ENCODE measurements at places on chromosomes 13 and 19. TPM values are rescaled to one million over a fixed set of nuclear protein-coding genes. Genes with fewer than 3 reads are reported as not detected.

GRCh38 chr13:68124437-68125086, 894.4 kb upstream of the PCDH9 start:
- DNase-seq: no peak

GRCh38 chr13:91017669-91018053, 329.8 kb upstream of the MIR17HG start:
- DNase-seq: no peak

GRCh38 chr19:45643927-45644771, 5.0 kb upstream of the EML2 start:
- DNase-seq: no peak

GRCh38 chr13:45267215-45267614, 66.4 kb upstream of the KCTD4 start:
- no peak for DNase-seq

ZNF667 gene
- 2.1 TPM for total RNA-seq

- DNase-seq: no peak
Measured at GRCh38 chr13:43730642-43731041, 56.1 kb downstream of the ENOX1 start.

GRCh38 chr19:41219924-41220567, 1.0 kb downstream of the AXL start:
- DNase-seq: no peak

- no peak for DNase-seq
Measured at GRCh38 chr19:41528106-41528505, 47.9 kb upstream of the CEACAM21 start.

LGI4 gene
- total RNA-seq: 32.0 TPM

DNA sequence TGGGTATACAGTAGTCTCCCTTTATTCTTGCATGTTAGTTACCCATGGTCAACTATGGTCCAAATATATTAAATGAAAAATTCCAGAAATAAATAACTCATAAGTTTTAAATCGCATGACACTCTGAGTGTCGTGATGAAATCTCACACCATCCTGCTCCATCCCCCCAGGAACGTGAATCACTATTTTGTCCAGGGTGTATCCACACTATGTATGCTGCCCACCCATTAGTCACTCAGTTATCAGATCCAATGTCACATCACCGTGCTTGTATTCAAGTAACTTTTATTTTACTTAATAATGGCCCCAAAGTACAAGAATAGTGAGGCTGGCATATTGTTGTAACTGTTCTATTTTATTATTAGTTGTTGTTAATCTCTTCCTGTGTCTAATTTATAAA, 115.8 kb upstream of the SERP2 start:
- no peak for DNase-seq

- no peak for DNase-seq
Measured at GRCh38 chr19:7631577-7631976, 1.9 kb downstream of the PCP2 start.

GRCh38 chr19:15101479-15102082, 5.6 kb upstream of the SYDE1 start:
- no peak for DNase-seq

DNA sequence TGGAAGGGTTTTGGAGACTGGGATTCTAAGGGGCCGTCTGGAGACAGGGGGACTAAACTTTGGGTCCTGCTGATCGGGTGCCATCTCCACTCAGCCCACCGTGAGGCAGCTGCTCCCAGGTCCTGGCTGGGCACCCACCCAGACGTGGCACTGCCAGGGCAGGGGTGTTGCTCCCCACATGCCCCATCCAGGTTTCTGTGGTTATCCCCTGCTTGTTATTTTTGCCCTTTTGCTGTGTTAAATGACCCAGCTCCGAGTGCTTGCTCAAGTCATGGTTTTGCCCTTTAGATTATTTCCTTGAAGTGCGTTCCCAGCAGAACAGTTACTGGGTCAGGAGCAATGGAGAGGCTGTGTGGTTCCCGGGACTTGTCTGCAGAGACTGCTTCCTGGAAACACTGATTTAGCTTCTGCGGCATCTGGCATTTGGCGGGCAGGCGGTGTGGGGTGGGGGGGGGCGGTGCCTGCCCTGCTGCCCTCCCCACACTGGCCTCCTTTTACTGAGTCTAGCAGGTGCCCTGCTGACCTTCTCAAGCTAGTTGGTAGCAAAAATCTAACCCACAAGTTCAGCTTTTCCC, 1.9 kb downstream of the RAB11B start:
- no peak for DNase-seq

- DNase-seq: no peak
Measured at GRCh38 chr19:33175886-33176669, 18.1 kb upstream of the LRP3 start.

DNA sequence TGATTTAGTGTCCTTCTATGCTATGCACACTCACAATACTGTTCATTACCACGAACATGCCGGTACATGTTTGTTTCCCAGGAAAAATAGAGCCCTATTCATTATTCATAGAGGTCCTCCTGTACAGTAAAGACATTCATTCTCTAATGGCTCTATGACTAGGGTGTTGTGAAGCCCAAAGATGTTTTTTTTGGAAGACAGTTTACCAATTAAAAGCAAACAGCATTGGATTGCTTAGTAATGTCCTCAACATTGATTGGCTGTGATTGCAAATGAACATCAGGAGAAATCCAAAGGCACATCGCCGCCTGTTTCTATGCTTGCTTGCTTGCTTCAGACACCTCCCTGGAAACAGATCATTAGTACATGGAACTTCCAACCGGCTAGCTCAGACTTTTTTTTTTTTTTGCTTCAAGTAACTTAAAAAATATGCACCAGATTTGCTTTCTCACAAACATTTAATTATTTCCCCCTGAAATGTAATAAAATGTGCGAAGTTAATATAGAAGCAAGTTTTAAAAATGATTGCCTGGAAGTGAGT, 8.8 kb upstream of the GPC6 start:
- no peak for DNase-seq

GRCh38 chr13:110790371-110790770, 76.9 kb downstream of the ING1 start:
- no peak for DNase-seq

PCDH20 gene
- total RNA-seq: 10.4 TPM

DNA sequence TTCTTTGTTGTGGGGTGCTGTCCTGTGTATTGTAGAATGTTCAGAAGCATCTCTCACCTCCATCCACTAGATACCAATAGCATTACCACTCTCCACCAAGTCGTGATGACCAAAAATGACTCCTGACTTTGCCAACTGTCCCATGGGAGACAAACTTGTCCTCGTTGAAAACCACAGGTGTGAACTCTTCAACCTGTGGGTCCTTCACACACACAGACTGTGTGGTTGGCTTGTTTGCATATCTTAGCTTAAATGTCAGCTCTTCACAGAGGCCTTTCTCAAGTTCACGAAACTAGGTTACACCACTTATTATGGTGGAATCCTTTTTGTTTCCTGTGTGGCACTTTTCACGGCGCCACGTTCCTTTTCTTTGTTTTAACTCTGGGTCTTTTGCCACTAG, 6.8 kb downstream of the GPC5 start:
- no peak for DNase-seq

DNA sequence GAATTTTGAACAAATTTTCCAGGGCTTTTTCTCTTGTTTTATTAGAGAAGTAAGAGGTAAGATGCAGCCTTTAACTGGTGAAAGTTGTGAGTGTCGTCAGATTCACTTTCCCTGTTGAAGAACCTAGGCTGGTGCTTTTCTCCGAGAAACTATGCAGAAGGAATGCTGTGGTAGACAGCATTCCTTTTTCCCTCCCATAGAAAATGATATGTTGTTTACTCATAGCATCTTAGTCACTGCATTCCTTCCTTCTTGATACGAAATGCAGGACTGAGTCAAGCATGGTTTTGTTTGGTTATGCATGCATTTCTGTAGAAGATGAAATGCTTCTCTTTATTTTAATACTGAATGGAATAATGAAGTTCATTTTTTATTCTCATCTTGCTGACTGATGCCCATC, 3.4 kb downstream of the ITGBL1 start:
- DNase-seq: no peak

GRCh38 chr19:10353793-10354391, 14.5 kb upstream of the ICAM3 start:
- no peak for DNase-seq

GRCh38 chr19:40217027-40217810, 965 bp downstream of the TTC9B start:
- DNase-seq: no peak

GRCh38 chr13:45851171-45851921, at the start of gene SIAH3:
Gene SIAH3, minus strand, starts transcription at chr13:45851753. Its CDS starts 124 bp downstream, at chr13:45851629.
- no peak for DNase-seq

DNA sequence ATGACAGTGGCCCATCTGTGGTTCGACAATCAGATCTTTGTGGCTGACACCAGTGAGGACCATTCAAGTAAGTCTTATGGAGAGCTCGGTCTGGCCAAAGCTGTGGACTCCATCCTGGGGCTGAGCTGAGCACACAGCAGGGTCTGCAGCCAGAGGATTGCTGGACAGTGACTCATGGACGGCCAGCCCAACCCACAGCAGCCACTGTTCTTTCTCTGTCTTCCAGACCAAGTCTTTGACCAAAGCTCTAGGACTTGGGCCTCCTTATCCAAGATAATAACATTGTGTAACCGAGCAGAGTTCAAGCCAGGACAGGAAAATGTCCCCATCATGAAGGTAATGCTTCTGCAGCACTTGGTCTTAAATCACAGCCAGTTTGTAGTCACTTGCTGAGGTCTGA, 12.4 kb downstream of the ATP12A start:
- DNase-seq: no peak

DNA sequence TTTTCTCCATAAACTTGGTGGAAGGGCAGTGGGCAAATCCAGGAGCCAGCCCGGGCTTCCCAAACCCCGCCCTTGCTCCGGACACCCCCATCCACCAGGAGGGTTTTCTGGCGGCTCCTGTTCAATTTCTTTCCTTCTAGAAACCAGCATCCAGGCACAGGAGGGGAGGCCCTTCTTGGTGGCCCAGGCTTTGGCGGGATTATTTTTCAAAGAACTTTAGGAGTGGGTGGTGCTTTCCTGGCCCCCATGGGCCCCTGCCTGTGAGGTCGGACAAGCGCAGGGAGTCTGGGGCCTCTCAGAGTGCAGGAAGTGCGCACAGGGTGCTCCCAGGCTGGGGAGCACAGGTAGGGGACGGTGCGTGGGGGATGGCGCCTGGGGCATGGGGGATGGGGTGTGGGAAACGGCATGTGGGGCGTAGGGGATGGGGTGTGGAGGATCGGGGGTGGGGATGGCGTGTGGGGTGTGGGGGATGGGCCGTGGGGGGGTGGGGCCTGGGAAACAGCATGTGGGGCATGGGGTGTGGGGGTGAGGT, 396 bp downstream of the F7 start:
- no peak for DNase-seq

- no peak for DNase-seq
Measured at GRCh38 chr19:55259540-55260210, 858 bp upstream of the PPP6R1 start.

TGFBR3L gene
- total RNA-seq: 6.8 TPM

LYPD3 gene
- 0.69 TPM for total RNA-seq

KLK4 gene
- not detected for total RNA-seq

GRIN3B gene
- 0.17 TPM for total RNA-seq

DNA sequence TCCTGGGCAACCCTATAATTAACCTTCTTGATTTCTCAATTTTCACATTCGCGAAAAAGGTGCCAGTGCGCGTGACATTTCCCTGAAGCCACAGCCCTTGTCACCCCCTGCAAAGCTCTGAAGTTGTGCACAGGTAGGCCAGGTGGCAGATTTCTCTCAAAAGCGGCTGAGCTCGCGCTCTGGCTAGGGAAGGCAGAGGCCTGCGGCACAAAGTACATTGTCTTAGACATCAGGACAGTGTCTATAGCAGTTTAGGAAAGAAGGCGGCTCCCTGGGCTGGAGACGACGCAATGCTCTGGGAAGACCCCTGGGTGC, 42.9 kb upstream of the ZNF14 start:
- DNase-seq: no peak

MAP2K7 gene
- 29.1 TPM for total RNA-seq

DNA sequence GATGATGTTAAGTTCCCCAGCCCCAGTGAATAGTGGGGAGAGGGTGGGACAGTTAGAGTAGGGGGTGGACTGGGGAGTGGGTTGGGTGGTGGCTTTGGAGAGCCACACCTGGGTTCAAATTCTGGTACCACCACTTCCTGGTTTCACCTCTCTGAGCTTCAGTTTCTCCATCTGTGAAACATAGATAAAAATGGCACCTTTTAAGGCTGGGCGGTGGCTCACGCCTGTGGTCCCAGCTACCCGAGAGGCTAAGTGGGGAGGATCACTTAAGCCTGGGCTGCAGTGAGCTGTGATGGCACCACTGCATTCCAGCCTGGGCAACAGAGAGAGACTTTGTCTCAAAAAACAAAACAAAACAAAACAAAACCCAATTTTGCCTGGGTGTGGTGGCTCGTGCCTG, 5.9 kb downstream of the VAV1 start:
- DNase-seq: no peak

HRC gene
- total RNA-seq: 11.1 TPM

LGALS4 gene
- not detected for total RNA-seq

DNA sequence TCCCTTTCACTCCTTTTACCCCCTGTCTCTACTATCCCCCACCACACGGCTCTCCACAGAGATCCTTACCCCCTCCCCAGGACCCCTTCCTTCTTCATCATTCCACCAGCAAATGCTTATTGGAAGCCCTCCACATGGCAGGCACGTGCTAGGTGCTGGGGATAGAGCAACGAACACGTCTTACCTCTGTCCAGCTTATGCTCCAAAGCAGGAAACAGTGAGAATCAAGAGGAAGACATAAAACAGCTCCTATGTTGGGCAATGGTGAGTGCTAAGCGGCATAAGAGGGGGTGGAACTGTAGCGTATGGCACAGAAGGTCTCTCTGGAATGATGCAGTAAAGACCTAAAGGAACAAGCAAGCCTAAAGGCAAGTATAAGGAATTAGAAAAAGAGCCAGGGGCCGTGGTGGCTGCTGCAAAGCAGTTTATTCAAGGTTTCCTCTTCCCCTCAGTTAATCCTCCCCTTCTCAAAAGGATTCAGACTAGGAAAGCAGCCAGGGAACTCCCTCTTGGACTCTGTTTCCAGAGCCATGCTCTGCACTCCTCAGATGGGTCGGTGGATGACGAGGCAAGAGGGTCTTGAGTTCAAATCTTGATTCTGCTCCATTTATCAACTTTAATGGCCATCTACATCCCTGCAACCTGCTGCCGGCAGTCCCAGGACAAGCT, 289.4 kb downstream of the FOXO1 start:
- no peak for DNase-seq

CLDND2 gene
- total RNA-seq: not detected

GRCh38 chr13:32136716-32137115, 105.1 kb downstream of the FRY start:
- DNase-seq: no peak

PROZ gene
- not detected for total RNA-seq

DNA sequence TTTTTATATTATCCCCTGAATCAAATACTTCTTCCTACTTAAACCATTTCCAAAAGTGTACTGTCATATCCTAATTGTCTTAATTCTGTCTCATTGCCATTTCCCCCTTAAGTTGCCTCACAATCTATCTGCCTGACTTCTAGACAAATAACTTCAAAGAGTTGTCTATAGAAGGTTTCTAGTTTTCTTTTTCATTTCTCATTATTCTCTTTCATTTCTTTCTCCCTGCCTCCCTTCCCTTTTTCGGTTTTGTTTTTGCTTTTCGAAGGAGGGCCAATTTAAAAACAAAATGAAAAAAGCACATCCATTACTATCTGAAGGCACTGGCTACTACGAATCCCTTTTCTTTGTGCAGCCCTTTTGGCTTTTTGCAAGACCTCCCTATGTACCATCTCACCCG, 367.2 kb downstream of the DNAJC15 start:
- DNase-seq: no peak

- DNase-seq: no peak
Measured at GRCh38 chr13:35014606-35015213, 72.6 kb downstream of the NBEA start.

GRCh38 chr13:44373247-44373600, 400 bp upstream of the SERP2 start:
- DNase-seq: no peak
